Endothelial cell (in vitro differentiated cells): ENCODE measurements at places on chromosomes 11 and 22. TPM values are rescaled to one million over a fixed set of nuclear protein-coding genes. Genes with fewer than 3 reads are reported as not detected.
A peak's percentile ranks its signal among the peaks of the same experiment; 100 is the strongest.

Gene XKR3
- total RNA-seq: not detected

GRCh38 chr11:128871168-128871610 is 4.1 kb upstream of the KCNJ1 start:
- no peak for DNase-seq

Gene CARNS1
- not detected for total RNA-seq

DNA sequence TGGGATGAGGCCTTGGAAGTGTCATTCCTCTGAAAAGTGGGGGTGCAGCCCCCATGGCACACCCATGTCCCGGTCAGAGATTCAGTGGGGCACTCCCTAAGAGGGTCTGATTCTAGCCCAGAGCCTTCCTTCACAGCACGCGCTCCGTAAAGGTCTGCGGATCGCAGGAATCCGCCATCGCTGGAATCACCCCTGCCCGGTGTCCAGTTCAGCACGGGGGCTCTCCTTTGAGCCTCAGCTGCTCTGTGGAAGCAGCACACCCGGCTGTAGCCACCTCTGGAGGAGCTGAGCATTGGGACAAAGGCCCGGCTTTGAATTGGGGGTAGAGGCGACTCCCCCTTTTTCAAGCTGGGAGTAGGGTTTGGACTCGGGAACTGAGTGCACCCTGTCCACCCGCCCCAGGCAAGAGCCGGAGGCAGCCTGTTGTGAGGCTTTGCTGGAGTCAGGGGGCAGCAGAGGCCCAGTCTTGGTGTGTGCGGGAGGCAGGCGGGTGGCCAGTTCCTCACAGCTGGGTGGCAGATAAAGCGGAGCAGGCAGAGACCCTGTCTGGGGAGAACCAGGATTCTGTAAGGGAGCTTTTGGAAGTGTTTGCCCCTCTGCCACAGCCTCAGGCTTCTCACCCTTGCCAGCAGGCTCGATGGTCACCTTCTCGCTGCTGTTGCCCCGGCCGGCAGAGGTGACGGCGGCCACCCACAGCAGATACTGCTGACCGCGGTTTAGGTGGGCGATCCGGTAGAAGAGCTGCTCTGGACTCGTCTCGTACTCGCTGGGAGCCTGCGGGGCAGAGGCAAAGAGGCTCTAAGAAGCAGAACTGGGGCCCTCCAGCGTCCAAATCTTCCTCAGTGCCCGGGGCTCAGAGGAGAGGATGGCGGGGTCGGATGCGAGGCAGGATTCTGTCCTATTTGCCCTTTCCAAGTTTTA is 115.9 kb downstream of the CEP164 start:
- DNase-seq: peak; percentile 79

Gene CATSPERZ
- 0.38 TPM for total RNA-seq

- no peak for DNase-seq
Measured at GRCh38 chr11:117011541-117011898, 86.7 kb downstream of the SIK3 start.

Gene DRICH1
- total RNA-seq: not detected

Gene OR6T1
- total RNA-seq: not detected

- no peak for DNase-seq
Measured at GRCh38 chr11:1435820-1436467, 46.2 kb downstream of the BRSK2 start.

- DNase-seq: no peak
Measured at GRCh38 chr22:36649066-36649465, 54.5 kb downstream of the CACNG2 start.

GRCh38 chr22:32106930-32107329 is 52.2 kb downstream of the C22orf42 start:
- peak; percentile 59 for DNase-seq

DNA sequence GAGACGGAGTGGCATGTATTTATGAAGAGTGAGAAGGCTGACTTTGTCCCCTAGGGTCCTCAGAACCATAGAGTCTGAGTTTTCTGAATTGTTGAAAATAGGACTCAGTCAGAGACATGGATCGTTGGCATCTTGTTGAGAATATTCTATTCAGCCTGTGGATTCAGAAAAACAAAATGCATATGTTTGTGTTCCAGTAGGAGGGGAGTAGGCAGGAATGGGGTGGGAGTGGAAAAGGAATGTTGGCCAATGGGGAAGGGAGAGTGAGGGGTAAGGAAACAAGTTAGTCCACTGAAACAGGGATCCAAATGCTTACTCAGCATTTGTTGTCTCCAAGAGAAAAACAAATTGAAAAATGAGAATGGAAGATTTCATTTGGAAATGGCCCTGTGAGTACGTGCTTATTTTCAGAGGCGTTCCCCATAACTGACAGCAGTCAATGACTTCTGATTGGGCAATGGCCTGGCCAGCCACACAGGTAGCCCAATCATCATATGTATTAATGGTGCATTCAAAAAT is 14.7 kb downstream of the BARX2 start:
- no peak for DNase-seq

DNA sequence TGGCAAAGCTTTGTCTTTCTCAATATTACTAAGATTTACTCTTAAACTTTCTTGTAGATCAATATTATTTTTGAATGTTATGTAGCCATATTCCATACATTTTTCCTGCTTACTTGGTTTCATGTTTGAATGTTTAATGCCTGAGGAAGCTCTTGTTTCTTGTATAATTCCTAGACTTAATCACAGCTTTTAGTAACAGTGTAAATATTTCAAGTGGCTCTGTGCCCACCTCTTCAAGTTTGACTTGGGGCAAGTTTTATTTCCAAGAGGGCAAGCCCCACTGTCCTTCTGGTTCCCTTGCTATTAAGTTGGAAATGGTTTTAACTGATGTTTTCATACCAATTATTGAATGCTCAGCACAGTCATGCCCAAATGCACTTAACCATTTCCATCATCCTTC is 1004.1 kb downstream of the OPCML start:
- no peak for DNase-seq

DNA sequence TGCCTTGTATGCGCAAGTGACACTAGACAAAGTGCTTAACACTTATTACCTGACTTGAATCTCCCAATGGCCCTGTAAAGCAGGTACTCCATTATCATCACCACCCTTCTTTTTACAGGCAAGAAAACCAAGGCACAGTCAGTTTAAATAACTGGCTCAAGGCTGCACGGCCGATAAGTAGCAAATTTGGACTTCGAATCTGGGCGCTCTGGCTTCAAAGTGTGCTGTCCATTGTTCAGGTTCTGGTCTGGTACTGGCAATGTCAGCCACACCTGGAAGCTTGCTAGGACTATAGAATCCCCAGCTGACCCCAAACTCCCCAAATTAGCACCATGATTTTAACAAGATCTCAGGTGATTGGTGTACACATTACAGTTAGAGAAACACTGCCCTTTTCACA is 19.3 kb upstream of the EHF start:
- DNase-seq: no peak

DNA sequence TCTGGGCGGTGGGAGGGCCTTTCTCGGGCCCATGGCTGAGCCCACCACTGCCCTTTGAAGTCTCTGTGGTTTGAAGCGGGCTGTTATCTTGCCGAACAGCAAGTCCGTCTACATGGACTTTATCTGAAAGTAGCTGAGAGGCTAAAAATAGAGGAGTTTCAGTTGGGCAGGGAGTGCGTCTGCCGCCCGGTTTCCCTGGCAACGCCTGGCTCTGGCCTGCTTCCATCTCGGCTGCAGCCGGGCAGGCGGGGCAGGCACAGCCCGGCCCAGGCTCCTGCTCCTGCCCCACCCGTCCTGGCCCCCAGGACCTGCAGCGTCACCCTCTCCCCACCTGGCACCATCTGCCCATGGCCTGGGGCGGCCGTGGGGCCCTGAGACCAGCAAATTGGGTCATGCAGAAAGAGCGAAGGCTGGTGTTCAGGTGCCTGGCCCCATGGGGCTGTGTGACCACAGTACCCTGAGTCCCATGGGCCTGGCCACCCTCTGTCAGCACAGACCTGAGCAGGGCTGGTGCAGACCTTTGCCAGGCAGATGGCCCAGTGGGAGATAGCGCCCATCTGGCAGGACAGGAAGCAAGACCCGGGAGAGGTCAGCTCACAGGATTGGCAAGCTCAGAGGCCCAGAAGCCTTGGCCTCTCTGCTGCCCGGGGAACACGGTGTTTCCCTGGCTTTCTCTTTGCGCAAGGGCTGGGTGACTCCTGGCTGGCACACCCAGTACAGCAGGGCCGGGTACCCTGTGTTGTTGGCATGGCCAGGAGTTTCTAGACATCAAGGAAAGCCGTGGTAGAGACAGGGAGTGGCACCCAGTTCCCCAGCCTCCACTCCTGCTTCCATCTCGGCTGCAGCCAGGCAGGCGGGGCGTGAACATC is 79.1 kb upstream of the KCNQ1OT1 start:
- peak; percentile 2 for DNase-seq

GRCh38 chr11:75265851-75266531 is 25.4 kb downstream of the TPBGL start:
- no peak for DNase-seq

DNA sequence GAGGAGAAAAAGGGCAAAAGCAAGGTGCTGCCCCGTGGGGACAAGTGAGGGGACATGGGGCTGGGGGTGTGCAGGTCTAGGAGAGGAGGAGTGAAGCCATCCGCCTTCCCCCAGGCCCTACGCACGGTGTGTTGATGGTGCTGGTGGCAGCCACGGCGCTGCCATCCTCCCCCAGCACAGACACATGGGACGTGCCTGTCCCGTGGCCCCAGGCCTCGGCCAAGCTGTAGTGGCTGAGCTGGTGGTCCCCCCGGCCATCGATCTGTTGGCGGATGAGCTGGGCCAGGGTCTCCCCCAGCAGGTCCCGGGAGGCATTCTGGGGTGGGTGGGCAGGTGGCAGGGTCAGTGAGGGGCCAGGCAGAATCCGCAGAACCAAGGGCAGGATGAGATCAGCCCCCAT is 18.9 kb downstream of the GGT5 start:
- DNase-seq: no peak

Gene GPHA2
- not detected for total RNA-seq

Gene NTM
- 3.6 TPM for total RNA-seq

GRCh38 chr22:27433099-27433498 is 368.5 kb downstream of the MN1 start:
- DNase-seq: no peak

Gene OR5T3
- not detected for total RNA-seq

GRCh38 chr11:125070699-125071254 is 7.7 kb downstream of the SLC37A2 start:
- no peak for DNase-seq

Gene DMC1
- 3.5 TPM for total RNA-seq

DNA sequence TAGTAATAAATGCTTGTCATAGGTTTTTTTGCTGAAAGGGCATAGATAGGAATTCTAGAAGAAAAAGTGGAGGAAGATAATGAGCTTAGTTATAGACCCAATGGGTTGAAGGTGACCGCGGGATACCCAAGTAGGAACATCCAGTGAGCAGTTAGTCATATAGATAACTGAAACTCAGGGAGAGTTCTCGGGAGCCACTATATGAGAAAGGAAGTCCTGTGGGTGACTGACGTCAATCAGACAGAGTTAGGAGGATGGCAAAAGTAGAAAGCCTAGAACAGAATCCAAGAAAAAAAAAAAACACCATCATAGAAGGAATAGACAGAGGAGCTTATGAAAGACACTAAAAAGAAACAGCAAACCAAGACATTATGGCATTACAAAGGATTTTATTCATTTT is 1.6 kb upstream of the CNGA4 start:
- no peak for DNase-seq

DNA sequence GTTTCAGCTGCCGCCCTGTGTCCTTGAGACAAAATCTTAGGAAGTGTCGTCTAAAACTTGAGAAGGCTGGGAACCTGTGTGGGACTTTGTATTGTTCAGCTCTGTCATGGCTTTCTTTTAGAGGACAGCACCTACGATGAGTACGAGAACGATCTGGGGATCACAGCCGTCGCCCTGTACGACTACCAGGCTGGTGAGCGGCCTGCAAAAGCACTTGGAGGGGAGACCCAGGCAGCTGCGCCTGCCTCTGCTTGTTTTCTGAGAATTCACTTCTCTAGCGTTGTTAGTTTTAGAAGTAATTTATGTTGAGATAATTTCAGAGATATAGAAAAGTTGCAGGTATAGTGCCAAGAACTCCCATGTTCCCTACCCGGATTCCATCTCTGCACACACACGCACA is 35.2 kb downstream of the CTTN start:
- no peak for DNase-seq

DNA sequence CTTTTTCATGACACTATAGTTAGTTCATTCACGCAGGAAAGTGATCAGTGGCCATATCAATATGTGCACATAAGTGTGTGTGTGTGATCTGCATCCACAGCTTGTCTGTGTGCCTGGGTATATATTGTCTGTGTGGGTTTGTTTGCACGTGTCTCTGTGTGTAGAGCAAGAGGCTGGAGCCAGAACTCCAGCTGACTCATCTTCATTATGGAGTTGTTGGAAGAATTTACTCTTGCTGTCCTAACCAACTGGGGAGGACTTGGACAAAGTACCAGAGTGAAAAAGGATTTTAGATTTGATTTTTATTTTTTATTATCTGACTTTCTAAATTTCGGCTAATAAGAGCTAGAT is 63.9 kb downstream of the TP53I11 start:
- DNase-seq: no peak

GRCh38 chr11:60905551-60906113 is 753 bp downstream of the PRPF19 start:
- DNase-seq: no peak

GRCh38 chr11:122434786-122435185 is 220.7 kb upstream of the UBASH3B start:
- DNase-seq: no peak

Gene ME3
- total RNA-seq: 0.92 TPM

GRCh38 chr22:28012832-28013460 is 93.9 kb upstream of the PITPNB start:
- no peak for DNase-seq

DNA sequence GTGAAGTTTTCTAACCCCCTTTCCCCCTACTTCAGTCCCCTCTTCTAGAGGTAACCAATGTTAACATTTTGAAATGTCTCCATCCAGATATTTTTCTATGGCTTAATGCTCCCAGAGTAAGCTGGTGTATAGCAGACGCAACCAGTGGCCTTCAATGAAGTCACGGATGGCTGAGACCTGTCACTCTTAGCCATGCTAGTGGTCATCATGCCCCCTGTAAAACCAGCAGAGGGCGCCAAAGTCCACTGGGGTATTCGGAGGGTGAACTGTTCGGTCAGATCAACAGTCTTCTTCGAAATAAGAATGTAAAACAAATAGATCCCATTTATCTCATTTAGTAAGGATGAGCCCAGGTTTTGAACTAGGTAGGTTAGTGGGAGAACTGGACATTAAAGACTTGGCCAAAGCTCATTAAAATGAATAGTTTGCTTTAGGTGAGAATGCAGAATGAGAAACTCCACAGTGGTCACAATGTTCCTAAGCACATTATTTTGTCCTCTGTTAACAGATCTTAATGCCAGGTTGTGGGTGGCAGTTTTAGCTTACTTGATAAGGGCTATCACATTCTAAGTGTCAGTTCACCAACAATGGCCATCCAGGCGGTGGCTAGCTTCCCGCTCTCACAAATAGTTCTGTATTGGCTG is 8.6 kb upstream of the MMP8 start:
- DNase-seq: peak; percentile 86

DNA sequence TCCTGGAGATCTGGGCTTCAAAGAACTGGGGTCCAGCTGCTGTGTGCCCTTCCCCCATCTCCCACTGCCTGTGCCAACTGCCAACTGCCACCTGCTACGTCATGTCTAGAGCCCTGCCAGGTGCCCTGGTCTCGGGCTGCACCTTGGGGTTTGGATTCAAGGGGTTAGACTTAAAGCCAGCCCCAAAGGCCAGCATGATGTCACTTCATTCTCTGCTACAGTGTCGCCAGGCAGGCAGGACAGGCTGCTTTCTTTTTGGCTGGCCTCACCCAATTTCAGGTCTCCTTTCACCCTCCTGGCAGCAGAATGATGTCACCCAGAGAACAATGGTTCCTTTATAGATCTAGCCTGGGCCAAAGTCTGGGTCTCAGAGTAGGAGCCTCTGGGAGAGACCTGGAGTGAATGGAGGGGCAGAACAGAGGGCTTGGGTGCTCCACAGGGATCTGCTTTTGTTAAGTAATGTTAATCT is 79.5 kb upstream of the CRYBB3 start:
- no peak for DNase-seq
